Osteoblast (primary cell): ENCODE measurements at places on chromosomes 12 and 14. TPM values are rescaled to one million over a fixed set of nuclear protein-coding genes. Genes with fewer than 3 reads are reported as not detected.

DNA sequence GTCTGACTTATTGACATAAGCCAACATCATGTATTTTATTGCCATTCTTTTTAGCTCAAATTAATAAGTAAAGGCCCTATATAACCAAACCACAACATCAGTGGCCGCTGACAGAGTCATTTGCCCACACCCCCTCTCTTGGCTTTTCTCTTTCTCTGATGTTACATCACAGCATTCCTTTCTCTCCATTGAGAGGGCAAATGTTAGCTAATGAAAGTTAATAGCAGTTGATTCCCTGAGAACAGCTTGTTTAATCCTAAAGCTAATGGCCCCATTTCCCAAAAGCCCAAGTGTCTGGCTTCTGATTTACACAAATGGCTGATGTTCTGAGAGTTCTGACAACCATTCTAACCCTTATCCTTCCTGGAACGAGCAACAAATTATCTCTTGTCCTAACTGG is 308.8 kb downstream of the SNAPC1 start:
- DNase-seq: no peak

GRCh38 chr12:48807981-48808380 is 10.3 kb upstream of the CACNB3 start:
- DNase-seq: peak; percentile 41

GRCh38 chr14:86027144-86027543 is 497.2 kb downstream of the FLRT2 start:
- no peak for DNase-seq

- peak; percentile 98 for DNase-seq
These were observed 5.7 kb upstream of the NOS1 start for GRCh38 chr12:117367006-117367638.

DNA sequence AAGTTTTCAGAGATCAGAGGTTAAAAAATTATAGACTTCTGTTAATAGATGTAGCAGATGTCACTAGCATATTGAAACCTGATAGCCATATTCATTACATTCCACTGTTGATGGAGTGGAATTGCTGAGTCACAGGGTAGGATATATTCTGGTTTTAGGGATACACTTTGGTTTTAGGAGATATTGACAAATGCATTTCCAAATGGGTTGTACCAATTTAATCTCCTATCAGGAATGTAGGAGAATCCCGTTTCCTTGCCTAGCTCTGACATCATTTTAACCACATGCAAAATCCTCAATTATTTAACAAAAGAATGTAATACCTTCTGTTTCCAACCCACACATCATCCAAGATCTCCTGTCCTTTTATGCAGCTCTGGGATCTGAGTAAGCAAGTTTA is 30.7 kb upstream of the ESR2 start:
- DNase-seq: no peak

C12orf50 gene
- total RNA-seq: under 0.01 TPM in 1 of 2 replicates, not detected in the other
